ENCODE measurements at places on chromosomes 7 and 10.

- no peaks in the 10 kb centered on the region for H3K36me3 ChIP-seq
- no peaks in the 10 kb centered on the region for H3K27me3 ChIP-seq
- H3K4me1 ChIP-seq: no peaks in the 10 kb centered on the region
Observed at GRCh38 chr10:89090756-89091445, 100.3 kb downstream of the FAS start.

DNA sequence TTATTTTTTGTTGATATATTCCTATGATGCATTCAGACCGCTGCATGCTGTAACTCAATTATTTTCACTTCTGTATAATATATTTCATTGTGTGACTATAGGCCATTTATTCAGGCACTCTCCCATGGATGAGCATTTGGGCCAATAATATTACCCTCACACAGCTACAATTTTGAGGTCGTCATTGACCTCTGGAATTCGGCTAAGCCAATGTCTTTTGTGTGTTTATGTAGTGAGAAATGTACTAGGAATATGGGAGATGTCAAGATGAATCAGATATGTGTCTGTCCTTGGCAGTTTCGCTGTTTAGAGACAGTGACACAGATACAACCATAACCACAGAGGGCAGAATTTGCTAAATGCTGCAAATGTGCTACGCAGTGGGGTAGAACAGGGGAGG, 474.2 kb downstream of the ADRA2A start:
- no peaks in the 10 kb centered on the region for H3K36me3 ChIP-seq
- H3K4me1 ChIP-seq: no peaks in the 10 kb centered on the region
- H3K27me3 ChIP-seq: no peaks in the 10 kb centered on the region

DNA sequence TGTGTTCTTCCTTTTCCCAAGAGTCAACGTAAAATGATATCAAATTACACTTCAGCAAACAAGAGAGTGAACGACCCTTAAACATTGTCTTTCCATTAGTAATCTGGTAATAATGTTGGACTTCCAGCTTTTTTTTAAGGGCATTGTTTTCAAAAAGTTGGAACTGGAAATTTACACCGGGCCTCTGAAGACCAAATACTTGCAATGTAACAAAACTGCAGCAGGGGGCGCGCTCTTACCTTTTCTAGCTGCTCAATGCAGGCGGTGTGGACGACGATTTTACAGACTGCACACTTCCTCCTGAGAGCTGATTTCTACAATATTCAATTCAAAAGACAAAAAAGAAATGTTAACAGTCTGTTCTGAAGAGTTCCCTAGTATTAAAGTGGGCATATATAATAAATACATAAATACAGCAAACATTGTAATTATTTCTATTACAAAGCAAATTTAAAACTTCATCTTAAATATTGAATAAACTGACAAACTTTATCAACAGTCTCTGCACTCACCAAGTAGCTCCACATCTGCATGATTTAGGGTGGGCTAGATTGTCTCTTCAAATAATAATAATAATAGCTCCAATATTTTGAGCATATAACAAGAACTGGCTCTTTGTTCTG, 190.4 kb downstream of the DGKI start:
- H3K27ac ChIP-seq: no peak overlapping the region
- no peaks in the 10 kb centered on the region for H3K4me1 ChIP-seq
- DNase-seq: peak; percentile 75
- no peak overlapping the region for H3K4me3 ChIP-seq
- H3K27me3 ChIP-seq: peaks cover 30% of the 10 kb centered on the region

GRCh38 chr10:75230600-75231038, 5.1 kb downstream of the COMTD1 start:
- peaks cover 55% of the 10 kb centered on the region for H3K4me1 ChIP-seq
- peaks cover 95% of the 10 kb centered on the region for H3K36me3 ChIP-seq
- H3K27ac ChIP-seq: peak overlapping the region; percentile 25
- DNase-seq: peak; percentile 93

DNA sequence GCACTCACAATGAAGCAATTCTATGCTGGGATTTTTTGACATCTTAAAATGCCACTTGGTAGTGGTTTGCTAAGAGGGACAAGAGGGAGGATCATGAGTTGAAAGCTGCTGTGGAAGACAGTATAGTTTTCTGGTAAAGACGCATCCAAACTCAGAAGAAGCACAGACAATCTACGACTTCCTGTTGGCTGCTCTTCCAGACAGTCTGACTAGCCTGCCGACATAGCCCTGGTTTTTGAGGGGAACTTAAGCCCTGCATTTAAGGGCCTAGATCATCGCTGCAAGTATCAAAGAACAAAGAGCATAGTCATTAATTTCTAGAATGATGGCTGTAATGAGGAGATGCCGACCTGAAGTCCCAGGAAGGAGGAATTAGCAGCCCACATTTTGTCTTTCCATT, 99.9 kb upstream of the IKZF1 start:
- H3K27ac ChIP-seq: no peak overlapping the region
- H3K4me1 ChIP-seq: peaks cover 7% of the 10 kb centered on the region
- peaks cover 98% of the 10 kb centered on the region for H3K27me3 ChIP-seq
- DNase-seq: no peak
- no peak overlapping the region for H3K4me3 ChIP-seq

GRCh38 chr7:143256932-143257331, 6.3 kb upstream of the GSTK1 start:
- H3K36me3 ChIP-seq: peaks cover 1% of the 10 kb centered on the region
- no peak overlapping the region for H3K27ac ChIP-seq
- H3K4me3 ChIP-seq: no peak overlapping the region
- no peak for DNase-seq

DNA sequence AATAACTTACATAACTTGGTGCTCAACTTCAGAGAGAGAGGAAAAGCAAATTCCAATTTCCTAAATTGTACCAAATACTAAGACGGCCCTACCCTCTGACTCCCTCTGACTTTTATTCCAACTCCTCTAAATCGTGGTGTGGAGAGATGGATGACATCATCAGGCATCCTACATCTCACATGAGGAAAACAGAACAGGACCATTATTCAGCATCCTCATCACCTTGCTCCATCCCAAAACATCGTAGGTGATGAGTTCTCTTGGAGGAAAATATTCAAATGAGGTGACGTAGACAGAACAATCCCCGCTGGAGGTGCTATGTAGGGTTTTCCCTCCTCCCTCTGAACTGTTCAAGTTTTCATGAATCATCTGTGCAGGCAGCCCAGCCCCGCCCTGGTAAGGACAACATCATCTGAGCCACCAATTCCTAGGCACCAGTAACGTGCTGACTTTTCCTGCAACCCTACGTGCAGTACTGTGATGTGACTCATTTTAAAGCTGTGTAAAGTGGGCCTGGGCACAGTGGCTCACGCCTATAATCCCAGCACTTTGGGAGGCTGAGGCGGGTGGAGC, 167.2 kb downstream of the CALN1 start:
- no peak for DNase-seq
- H3K27me3 ChIP-seq: no peaks in the 10 kb centered on the region
- no peak overlapping the region for H3K27ac ChIP-seq
- H3K4me1 ChIP-seq: no peaks in the 10 kb centered on the region
- H3K4me3 ChIP-seq: no peak overlapping the region

DNA sequence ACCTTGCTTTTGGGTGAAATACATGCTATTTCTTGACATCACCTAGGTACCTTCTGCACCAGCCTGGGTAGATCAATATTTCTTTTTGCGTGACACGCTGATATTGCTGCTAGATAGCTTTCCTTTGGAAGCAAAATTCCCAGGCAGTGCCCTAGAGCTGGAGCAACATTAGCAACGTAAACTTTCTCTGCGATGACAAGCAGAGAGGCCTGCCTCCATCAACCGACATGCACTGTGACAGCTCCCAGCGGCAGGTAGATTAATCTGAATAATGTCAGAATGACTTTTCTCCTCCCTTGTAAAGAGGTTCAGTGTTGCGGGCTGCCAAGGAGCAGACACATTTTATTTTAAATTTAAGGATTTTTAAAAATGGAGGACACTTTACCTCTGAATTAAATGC, 307.4 kb downstream of the GALNT17 start:
- H3K4me1 ChIP-seq: no peaks in the 10 kb centered on the region
- H3K27me3 ChIP-seq: no peaks in the 10 kb centered on the region
- no peak overlapping the region for H3K27ac ChIP-seq

DNA sequence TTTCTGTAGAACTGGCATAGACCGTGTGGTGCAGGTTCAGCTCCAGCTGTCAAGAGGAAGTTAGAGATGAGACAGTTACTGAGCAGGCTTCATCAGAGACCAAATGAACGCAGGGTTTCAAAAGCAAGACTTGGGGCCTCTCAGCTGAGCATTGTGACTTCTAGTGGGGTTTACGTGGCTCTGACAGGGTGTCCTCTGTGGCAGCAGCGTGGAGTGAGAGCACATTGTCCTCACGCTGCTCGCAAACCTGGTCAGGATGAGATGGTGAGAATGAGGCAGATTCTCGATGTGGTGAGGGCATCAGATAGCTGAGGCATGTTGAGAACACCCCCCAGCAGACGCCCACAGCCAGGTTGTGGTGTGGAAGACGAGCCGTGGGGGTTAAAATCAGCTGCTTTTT, 126.0 kb downstream of the DNAJB6 start:
- H3K4me3 ChIP-seq: peak overlapping the region; percentile 18
- H3K27me3 ChIP-seq: peaks cover 52% of the 10 kb centered on the region
- no peak for DNase-seq
- no peaks in the 10 kb centered on the region for H3K36me3 ChIP-seq
- peaks cover 17% of the 10 kb centered on the region for H3K4me1 ChIP-seq

DNA sequence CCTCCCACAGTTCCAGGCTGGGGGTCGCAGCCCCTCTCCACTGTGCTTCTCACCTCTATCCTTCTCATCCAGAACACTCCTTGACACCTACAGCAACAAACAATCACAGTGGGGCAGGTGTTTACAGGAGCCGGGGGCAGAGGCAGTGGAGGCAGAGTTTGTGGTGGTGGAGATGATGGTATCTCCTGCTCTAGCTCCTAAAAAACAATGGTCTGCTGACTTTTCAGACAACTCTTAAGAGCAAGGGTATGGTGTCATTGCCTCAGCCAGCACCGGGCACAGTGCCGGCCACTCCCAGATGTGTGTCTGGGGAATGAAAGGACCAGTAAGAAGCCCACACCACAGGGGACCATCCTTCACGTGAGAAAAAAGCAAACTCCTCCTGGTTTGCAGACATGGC, 36.3 kb upstream of the ANTXRL start:
- DNase-seq: no peak
- no peak overlapping the region for H3K27ac ChIP-seq
- peaks cover 72% of the 10 kb centered on the region for H3K27me3 ChIP-seq
- H3K4me1 ChIP-seq: no peaks in the 10 kb centered on the region
- H3K4me3 ChIP-seq: no peak overlapping the region
- no peaks in the 10 kb centered on the region for H3K36me3 ChIP-seq

GRCh38 chr10:18659819-18660535, 746 bp downstream of the ARL5B start:
- peak; percentile 57 for DNase-seq
- H3K27me3 ChIP-seq: no peaks in the 10 kb centered on the region
- H3K4me1 ChIP-seq: peaks cover 18% of the 10 kb centered on the region
- H3K36me3 ChIP-seq: peaks cover 49% of the 10 kb centered on the region
- peak overlapping the region; percentile 85 for H3K4me3 ChIP-seq

DNA sequence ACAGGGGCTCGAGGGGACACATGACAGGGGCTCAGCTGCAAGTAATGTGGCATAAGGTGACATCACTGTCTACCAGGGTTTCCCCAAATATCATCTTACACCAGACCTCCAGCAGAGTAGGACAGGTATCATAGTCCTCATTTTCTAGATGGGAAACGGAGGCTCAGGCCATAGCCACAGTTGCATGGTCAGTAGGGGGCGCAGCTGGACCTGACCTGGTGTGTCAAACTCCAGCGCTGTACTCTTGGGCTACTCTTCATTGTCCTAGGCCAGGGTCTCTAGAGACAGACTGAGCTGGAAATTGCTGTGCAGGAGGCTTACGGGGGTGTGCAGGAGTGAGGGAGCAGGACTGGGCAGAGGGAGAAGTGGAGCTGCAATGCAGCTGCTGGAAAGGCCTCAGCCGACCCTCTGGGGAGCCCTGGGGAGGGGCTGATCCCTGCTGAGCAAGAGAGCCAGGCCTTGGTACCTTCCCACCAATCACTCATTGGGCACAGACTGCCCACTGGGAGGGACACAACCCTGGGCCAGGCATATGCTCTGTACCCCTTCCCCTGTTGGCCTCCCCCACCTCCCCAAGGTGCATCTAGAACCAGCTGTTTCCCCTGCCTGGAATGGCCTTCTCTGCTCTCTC, 89.9 kb downstream of the CDH23 start:
- H3K4me1 ChIP-seq: no peaks in the 10 kb centered on the region
- peaks cover 96% of the 10 kb centered on the region for H3K27me3 ChIP-seq

DNA sequence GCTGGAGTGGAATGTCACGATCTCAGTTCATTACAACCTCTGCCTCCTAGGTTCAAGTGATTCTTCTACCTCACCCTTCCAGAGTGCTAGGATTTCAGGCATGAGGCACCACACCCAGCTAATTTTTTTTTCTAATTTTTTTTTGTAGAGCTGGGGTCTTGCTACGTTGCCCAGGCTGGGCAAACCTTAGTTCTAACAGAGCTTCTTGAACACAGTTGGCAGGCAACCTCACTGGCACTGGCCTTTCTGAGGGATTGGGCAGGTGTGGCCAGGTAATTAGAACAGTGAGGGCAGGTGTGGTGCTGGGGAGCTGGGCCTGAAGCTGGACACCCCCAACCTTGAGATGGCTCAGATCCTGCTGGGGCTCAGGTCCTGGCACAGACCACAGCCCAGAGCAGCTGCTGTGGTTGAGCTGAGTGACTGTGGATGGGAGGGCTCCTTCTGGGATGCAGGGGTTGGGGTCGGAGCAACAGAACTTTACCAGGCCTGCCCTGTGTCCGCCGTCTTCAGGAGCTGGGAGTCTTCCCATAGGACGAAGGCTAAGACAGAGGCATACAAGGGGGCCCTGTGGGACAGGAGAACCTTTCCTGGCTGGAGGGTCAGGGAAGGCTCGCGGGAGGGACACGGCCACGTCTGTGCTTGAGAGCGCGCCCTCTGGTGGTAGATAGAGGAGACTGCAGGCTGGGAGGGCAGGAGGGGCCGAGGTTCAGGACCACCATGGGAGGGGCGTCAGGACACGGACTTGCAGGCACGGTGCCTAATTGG, 48.2 kb downstream of the COL26A1 start:
- peak; percentile 9 for DNase-seq
- peaks cover 62% of the 10 kb centered on the region for H3K27me3 ChIP-seq
- H3K4me3 ChIP-seq: no peak overlapping the region
- H3K4me1 ChIP-seq: no peaks in the 10 kb centered on the region

GRCh38 chr10:107653832-107654287, 489.4 kb upstream of the SORCS1 start:
- H3K27ac ChIP-seq: no peak overlapping the region
- no peaks in the 10 kb centered on the region for H3K27me3 ChIP-seq
- H3K4me3 ChIP-seq: peak overlapping the region; percentile 47
- DNase-seq: no peak

Data from Calu3 (cell line).